ENCODE measurements at places on chromosomes 1 and 21.

GRCh38 chr1:183414365-183414764, 3.8 kb downstream of the NMNAT2 start:
- no peak for DNase-seq

GRCh38 chr1:151286619-151287340, 4.7 kb downstream of the ZNF687 start:
- DNase-seq: no peak

- DNase-seq: no peak
Observed at GRCh38 chr1:36092166-36092797, 3.6 kb downstream of the ADPRS start.

DNA sequence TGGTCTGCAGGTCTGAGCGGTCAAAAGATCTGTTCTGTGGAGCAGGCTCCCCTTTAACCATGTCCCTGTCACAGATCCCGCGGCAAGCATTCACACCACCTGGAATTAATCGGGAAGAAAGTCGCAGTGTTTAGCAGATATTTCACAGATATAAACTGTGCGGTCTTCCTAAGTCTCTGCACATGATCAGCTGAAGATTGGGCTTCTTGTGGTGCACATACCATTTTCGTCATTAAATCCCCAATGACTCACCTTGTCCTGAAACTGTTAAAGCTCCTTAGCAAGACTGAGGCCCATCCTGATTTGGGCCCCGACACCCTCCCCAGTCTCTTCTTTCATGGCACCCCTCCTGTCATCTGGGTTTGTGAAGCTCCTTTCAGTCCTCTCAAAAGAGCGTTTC, 158.8 kb downstream of the KIF26B start:
- no peak for DNase-seq

DNA sequence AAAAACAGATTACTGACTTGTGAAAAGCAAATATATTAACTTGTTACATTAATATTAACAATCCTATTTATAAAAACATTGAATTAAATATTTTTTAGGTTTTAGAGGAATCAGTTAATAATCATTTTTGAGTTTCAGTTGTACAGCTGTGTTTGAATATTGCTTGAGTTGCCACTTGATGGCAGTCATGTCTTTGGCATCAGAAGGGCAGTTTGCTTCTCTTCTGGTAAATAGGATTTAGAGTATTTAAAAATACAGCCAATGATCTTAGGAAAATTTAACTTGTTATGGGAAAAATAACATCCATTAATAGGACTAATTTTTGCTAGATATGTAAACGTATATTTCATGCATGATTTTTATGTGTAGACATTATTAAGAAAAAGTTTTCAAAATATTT, 234.1 kb downstream of the NCAM2 start:
- no peak for DNase-seq

GRCh38 chr1:186202271-186202764, 172.7 kb downstream of the TPR start:
- no peak for DNase-seq

DNA sequence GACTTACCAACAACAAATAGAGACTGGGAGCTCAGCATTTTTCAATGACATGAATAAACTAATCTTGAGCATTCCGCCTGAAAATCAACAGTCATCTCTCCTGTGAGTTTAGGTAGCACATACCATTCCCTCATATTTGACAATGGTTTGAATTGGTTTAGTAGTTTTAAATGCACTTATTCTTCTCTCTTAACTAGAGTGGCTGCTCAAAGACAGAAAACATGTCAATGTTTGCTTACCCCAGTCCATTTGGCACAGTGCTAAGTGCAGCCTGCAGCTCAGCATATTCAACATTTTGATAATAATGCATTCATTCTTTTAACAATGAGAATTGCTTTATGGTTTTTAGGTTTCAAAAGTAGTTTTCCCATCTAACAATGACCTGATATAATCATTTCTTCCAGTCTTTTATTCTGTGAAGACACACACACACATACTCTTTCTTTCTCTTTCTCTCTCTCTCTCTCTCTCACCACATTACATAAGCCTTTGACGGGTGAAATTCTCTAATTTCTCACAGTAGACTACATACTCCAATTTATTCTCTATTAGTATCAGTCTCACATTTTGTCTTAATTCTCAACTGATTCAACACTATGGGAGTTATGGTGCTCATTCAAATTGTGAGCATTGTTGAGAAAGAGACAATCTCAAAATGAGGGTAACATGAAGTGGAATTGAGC, 432.3 kb downstream of the LRRIQ3 start:
- DNase-seq: no peak

DNA sequence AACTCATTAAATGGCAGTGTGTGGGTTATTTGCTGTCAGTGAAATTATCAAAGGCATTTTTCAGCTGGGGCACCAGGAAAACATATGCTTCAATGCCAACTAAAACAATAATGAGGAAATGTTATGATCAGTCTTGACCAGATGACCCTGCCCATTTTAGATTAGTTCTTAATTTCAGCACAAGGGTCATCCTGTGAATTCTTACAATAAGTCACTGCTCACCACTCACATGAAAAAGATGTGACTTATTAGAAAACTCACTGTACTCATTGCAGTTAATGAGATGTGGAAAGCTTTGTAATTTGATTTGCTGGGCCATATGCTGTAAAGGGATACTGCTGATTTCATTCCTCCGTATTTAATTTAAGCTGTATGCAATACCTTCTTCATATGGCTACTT, 178.5 kb upstream of the LMO4 start:
- DNase-seq: no peak

DNA sequence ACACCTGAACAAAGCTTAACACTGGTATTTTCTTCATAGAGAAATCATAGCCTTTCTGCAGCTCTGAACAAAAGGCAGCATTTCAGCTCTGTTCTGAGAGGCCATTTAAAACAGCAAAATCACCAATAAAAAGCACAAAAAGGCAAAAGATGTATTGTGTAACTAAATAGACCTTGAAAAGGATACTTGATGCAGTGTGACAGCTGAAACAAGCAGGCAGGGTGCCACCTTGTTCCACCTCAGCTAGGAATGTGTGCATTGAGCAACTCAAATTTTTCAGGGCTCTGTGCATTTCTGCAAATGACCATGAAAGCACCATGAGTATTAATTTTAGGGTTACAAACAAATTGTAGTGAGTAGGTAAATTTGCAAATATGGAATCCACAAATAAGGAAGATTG, 65.8 kb downstream of the RHOU start:
- no peak for DNase-seq

DNA sequence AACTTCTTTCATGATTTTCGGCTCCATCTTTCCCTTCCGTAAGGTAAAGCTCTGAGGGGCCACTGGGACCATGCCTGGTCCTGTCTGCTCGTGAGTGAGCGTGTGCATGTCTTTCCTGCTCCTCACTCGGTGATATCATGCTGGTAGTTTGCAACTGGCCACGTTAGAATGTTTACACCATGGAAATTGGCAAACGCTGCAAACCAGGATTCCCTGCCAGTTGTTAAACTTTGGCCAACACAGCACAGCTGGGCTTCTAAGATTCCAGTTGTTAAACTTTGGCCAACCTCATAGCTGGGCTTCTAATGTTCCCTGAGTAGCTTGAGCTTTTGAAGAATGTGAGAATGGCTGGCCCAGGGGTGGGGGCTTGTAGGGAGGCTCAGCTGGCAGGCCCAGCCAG, 68.0 kb upstream of the ACTL8 start:
- DNase-seq: no peak

GRCh38 chr1:28162151-28162550, 14.3 kb downstream of the PTAFR start:
- no peak for DNase-seq

DNA sequence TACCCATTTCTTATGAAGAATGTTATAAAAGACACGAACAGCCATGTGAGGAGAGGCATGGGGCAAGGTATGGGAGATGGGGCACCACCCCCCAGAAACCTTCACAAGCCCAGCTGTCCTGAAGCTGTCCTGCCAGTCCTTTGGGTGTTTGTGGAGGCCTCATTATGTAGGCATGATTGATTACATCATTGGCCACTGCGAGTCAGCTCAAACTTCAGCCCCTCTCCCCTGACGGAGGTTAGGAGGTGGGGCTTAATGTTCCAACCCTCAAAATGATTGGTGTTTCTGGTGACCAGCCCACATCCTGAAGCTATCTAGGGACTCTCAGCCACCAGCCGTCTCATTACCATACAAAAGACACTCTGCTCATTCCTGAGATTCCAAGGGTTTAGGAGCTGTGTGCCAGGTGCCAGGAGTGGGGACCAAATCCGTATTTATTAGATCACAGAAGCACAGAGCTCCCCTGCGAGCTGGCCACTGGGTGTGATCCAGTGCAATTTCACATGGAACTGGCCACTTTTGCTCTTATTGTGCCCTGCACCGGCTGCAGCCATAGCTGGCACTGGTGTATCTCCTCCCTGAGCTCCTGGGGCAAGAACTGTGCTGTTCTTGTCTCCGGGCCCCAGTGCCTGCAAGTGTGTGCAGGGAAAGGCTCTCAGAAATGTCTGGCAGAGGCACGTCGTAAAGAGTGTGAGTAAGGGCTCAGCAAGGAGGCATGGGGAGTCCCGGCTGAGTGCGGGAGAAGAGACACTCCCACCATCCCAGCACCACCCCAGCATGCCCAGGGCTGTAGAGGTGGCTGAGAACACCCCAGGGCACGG, 10.5 kb downstream of the KIAA1614 start:
- DNase-seq: no peak

DNA sequence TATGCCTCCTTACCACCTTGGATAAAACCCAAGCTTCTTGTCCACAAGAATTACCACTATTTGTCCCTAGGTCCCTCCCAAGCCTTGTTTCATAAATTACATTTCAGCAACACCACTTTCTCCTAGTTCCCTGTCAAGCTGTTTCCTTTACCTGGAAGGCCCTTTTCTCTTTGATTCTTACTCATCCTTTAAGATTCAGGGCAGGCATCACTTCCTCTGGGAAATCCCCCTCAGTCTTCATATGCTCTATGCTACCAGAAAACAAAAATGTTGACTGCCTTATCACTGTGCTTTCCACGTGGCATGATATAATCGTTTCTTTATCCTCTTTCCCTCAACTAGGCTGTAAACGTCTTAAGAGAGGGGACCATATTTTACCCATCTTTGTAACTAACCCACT, 102.7 kb downstream of the LYST start:
- DNase-seq: no peak

All from activated CD4-positive, alpha-beta T cell treated with anti-CD3 and anti-CD28 coated beads, Interleukin-2, amount 50 U/mL, for 4 hours (primary cell).